ENCODE measurements at places on chromosomes 12 and 14.
A peak's percentile ranks its signal among the peaks of the same experiment; 100 is the strongest.

- no peak for DNase-seq
Measured at GRCh38 chr12:118743896-118744700, 237.2 kb upstream of the SRRM4 start.

DNA sequence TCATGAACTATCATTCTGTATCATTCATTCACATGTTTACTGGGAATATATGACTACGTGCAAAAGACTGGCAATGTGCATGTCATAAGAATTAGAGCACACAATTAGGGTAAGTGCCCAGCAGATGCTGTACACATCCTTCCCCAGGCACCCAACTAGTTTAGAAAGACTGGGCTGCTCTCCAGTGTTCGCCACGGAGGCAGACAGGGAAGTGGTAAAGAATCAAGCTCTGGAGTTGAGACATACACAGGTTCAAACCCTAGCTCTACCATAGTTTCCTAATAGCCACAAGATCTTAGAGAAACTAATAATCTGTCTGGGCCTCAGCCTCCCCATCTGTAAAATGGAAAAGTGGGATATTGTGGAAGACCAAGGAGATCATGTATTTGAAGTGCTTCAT lies 6.8 kb downstream of the TMCC3 start:
- no peak for DNase-seq

DNA sequence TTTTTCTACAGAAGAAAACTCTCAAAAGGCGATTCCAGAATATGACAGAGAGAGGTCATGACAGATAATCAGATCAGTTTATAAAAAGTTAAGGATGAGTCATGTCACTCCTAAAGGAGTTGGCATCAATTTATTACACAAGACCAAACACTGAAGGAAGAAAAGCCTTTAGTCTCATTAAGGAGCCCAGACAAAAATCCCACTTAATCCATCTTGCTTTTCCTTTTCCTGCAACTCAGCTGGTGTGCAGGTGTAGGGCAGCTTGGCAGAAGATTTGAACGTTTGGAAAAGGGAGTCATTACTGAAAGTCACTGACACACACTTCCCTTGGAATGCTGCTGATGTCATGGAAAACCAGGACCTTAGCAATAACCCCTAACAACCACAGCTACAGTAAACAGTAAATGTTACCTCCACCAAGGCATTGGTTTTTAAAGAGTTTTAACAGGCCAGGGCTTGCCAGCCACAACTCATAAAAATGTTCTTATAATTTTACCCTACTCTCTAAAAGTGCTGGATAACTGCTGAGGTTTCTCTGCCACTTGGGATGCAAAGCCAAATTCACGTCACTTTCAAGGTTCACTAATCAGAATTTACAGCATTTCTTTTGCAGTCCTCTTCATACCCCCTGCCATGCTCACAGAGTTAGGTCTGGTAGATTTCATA lies 320.6 kb downstream of the RAD51B start:
- peak; percentile 85 for DNase-seq

DNA sequence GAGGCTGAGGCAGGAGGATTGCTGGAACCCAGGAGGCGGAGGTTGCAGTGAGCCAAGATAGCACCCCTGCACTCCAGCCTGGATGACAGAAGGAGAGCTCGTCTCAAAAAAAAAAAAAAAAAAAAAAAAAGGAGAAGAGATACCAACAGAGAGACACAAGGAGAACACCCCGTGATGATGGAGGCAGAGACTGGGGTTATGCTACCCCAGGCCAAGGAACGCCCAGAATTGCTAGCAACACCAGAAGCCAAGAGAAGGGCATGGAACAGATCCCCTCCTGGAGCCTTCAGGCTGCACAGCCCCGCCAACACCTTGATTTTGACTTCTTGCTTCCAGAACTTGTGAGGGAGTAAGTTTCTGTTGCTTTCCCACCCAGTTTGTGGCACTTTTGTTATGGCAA lies 148.0 kb upstream of the FOXN3 start:
- no peak for DNase-seq

- DNase-seq, result no peak
Measured at GRCh38 chr12:4506430-4506829, 32.3 kb upstream of the RAD51AP1 start.

- DNase-seq, result no peak
Measured at GRCh38 chr12:62618319-62618718, 151.7 kb downstream of the MON2 start.

DNA sequence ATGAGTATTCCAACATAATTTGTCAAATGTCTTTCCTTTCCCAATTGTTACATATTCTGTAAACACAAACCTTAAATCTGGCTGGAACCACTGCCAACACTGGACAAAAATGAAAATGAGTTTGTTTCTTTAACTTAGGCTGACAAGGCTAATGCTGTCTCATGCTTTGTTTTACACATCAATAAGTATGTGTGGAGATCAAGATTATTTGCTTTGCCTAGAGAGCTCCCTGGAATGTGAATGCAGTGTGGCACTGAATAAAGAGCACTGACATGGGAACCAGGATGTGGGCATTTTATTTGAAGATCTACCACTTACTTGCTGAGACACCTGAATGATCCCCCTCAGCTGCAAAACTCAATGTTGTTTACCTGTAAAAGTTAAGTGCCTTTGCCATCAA lies 61.7 kb downstream of the RALGAPA1 start:
- no peak for DNase-seq

- no peak for DNase-seq
Measured at GRCh38 chr12:94266796-94267536, 118.6 kb downstream of the PLXNC1 start.

DNA sequence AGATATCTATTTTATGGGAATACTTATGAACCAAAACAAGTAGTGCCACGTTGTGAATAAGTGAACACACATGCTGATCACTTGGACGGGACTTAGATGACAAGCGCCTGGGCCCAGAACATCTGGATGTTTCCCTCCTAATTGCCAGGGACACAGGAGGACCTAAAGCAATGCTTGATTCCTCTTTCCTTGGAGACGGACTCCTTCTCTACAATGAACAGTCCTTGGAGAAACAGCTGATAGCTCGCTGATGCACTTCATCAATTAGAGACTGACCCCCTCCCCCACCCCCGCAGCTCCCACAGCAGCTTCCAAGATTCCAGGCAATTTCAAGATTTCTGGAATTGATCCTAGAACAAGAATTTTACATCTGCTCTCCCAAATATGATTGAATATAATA lies 86.4 kb downstream of the ST8SIA1 start:
- DNase-seq, result no peak

- no peak for DNase-seq
Measured at GRCh38 chr12:89247541-89247942, 104.8 kb downstream of the DUSP6 start.

GRCh38 chr12:8950221-8950527 lies 729 bp upstream of the M6PR start:
- no peak for DNase-seq
